RPMI8226 (cell line): ENCODE measurements at places on chromosomes 11 and 22.

DNA sequence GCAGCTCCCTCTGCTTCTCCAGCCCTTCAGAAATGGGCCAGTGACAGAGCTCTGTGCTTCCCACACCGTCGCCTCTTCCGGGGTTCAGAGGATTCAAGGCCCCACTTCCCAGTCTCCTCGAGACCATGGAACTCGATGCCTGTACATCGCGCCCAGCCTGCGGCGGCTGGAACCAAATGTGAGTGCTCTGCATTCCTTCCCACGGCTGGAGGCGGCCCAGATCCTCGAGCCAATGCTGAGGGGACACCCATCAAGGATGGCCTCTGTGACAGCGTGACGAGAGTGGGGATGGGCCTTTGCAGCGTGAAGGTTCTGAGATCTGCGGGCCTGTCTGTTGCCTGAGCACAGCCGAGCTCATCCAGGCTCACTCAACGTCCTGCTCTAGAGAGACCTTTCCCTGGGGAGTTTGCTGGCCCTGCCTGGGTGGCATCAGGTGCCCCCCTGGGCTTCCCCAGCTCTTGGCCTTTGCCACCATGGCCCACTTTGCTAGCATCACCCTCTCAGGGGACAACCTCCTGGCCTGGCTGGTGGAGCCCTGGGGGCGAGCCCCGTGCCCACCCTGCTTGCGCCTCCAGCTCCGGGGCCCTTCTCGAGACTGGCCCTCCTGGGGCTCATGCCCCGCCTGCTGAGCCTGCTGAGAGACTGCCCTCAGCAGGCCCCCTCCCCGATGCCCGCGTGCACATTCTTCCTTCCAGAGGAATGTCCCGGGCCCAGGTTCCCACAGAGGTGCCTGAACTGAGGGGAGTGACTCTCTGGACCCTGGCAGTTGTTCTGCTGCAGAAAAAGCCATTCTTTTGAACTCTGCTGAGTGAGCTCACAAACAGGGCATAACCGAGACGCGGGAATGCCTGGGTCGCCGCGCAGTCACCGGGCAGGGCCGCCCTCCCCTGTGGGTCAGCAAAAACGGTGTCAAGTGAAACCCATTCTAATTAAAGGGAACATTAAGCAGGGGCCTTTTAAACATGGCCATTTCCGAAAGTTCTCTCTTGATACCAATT is 7.3 kb upstream of the MYEOV start:
- no peak for DNase-seq

- DNase-seq = no peak
Measured at GRCh38 chr22:48864748-48865147, 962.9 kb downstream of the BRD1 start.

GRCh38 chr22:25362883-25363240 is 143.4 kb downstream of the CRYBB2 start:
- no peak for DNase-seq

GRCh38 chr11:24321229-24321628 is 175.6 kb upstream of the LUZP2 start:
- DNase-seq = no peak

DNA sequence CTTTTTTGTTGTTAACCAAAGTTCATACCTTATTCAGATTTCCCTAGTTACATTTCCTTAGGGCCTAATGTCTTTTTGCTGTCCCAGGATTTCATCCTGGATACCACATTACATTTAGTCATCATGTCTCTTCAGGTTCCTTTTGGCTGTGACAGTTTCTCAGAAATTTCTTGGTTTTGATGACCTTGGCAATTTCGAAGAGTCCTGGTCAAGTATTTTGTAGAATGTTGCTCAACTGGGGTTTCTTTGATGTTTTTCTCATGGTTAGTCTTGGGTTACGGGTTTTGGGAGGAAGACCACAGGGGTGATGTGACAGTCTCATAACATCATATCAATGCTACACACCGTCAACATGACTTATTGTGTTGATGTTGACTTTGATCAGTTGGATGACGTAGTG is 39.8 kb upstream of the FDX1 start:
- DNase-seq = no peak
